NCI-H2227 treated with DMSO at 0.1 percent for 48 hours (cell line): ENCODE measurements at places on chromosomes 5 and 9.

DNA sequence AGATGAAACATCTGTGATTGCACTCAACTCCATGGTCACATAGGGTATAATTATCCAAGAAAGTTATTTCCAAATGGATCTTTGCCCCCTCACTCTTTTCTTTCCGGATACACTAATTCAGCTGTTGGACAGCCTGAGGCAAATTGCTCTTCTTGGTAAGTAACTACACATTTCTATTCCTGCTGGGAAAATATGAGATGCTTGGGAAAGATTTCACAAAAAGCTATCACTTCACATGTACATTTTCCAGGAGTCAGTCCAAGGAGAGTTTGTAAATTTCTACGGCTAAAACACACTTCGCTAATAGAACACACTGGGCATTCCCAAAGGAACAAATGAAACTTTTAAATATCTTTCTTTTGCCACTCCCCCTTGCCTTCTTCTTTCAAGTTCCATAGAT lies 123.0 kb upstream of the GRIA1 start:
- DNase-seq = peak; percentile 70

DNA sequence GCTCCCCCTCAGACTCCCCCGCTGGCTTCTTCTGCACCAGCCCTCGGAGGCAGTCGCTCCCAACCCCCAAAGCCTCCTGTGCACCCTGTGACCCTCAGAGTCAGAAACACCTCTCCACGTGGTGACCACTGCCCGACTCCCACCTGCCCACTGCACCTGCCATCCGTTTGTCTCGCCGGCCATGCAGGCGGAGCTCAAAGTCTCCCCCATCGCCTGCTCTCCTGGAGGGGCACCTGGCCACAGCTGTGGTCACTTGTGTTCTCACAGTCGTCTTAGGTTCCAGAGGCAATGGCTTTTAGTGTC lies 38.2 kb downstream of the MRPL36 start:
- no peak for DNase-seq

DNA sequence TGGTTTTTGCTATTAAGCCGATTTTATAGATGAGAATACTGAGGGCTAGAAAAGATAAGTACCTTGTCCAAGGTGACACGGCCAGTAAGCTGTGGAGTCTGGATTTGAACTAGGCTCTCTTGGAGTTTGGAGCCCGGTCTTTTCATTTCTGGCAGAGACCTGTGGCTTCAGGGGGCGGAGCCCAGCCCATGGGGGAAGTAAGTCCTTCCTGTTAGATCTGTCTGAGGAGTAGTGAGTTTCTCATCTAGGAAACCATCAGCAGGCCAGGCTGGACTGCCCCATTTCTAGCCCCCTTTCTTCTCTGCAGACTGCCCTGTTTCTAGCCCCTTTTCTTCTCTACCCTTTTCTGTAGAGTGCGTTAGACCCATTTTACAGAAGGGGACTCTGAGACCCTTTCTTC lies 521 bp upstream of the PTGS1 start:
- DNase-seq = no peak

DNA sequence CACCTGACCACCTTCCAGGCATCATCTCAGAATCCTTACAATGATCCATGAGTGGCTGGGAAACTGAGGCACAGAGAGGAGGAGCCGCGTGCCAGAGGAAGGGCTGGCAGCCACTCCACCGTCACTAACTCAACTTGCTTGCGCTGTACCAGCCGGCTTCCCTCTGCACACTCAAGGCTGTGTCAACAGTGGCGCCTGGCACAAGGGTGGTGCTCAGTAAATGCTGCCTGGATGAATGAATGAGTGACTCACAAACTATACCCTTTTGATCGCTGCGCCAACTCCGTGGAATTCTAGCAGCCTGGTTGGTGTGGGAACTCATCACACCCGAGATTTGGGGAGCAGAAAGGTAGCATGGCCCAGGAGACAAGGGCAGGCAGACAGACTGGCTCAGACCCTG lies 21.9 kb downstream of the PRRX2 start:
- DNase-seq = no peak

- DNase-seq = no peak
Observed at GRCh38 chr5:59790376-59790775, 103.2 kb downstream of the PDE4D start.

GRCh38 chr9:137041124-137041523 lies 4.9 kb downstream of the NPDC1 start:
- DNase-seq = peak; percentile 10

DNA sequence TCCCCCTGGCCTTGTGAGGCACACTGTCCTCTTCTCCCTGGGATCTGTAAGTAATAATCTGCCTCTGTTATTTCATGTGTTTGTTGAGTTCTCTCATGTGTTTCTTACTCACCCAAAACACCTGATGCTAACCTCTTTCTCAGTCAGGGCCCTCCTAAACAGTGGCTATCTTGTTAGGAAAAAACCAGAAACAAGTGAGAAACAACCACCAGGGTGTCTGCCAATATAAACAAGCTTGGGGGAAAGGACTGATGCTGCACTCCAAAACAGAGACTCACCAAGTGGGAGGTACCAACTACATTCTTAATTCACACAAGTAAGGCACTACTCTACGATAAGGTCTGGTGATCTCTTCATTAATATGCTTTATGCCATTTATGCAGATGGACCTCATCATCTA lies 564.4 kb downstream of the SEMA5A start:
- no peak for DNase-seq

DNA sequence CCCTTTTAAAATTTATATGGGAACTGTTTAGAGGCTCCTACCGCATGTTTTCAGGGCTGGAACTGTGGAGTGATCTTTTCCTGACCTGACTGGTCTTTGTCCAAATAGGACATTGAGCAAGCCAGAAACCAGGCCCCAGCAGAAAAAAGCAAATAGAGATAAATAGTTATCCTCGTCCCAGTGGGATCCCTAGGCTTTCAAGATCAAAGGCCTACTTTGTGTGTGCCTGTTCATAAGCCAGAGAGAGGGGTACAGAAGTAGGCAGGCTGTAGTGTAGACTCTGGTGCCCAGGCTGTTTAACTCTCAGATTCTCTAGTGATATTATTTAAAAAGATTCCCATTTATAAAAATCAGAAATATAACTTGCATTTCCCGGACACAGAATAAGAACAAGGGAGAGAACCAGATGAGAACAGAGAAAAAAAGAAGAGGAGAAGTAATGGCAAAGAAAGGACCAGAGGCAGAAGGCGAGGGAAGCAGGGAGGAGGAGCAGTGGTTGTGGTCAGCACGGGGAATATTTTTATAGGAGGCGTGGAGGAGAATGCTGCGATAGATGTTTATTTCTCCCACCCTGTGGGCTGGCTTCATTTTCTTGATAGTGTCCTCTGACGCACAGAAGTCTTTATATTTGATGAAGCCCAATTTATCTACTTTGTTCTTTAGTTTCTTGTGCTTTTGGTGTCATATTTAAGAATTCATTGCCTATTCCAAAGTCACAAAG lies 101.2 kb downstream of the AOPEP start:
- DNase-seq = no peak

DNA sequence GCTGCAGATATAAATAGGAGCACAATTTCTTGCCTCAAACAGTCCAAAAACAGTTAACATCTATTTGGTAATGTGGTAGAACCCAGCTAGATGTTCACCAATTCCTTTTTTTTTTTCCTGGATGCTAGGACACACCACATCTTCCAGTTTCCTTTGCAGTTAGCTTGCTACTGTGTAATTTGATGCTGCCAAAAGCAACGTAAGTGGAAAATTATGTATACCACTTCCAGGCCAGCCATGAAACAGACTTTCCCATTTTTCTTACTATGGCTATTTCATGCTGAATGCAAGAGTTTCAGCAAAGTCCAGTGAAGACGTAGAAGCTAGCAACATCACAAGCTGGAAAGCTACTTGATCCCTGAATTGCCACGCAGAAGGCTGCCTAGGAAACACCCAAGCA lies 667.2 kb downstream of the TLE1 start:
- no peak for DNase-seq

- no peak for DNase-seq
Observed at GRCh38 chr9:29198861-29199260, 1625.6 kb upstream of the C9orf72 start.

DNA sequence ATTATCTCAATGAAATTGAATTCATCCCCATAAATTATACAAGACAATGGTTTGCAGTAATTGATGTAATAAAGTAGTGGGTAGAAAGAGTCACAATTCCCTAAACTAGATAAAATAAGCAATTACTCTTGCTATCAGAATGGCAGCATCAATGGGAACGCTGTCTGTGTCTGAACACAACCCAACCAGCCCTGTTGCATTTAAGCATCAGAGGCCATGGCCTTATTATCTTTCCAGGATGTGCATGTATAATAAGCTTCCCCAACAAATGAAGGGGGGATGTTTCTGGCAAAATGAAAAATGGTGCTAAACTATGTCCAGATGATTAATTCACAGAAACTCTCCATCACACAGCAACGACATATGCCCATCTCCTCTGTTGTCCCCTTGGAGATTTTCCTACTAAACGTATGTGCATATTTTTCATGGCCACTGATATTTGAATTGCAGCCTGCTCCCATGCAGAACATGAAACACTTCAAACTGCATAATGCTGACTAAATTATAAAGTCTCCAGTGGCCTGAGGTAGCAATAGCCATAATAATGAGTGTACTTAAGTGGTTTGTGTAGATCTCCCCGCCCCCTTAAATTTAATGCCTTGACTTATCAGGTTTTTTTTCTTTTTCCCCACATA lies 306.9 kb upstream of the ADAMTS16 start:
- no peak for DNase-seq

DNA sequence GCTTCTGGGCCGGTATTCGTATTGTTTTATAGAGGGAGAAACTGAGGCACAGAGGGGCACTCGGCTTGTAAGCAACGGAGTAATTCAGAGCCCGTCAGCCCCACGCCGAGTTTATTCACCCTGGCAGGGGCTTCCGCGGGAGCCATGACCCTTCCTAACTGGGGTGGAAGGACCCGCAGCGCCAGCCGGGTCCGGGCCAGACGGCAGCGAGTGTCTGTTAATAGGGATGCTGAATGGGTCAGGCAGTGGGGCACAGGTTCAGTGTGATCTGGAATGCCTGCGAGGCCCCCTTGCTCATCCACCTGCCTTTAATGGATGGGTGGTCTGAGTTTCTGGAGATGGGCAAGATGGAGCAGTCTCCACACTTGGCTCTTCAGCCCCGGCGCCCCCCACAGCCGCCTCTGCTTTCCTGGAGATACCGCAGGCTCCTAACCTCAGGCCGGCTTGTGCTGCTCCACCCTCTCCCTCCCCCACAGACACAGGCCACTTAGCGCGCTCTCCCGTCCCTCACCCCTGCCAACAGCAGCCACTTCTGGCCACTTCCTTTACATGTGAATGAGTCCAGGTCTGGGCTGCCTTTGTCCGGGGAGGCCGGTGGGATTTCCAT lies 147.1 kb downstream of the ERCC6L2 start:
- DNase-seq = peak; percentile 43

DNA sequence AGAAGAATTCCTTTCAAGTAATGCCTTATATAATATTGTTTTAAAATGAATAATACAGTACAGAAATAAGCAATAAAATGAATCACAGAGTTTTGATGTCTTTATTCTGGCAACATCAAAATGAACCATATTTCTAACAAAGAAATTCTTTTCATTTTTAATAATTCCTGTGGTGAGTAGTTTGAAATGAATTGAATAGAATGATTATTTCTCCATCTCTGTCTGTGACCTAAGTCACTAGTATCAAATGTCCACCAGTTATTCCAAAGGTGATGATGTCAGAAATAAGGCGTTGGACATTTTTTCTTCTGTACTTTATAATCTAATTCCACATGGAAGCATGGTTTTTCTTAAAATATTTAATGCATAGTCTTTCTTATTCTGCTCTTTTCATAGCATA lies 106.2 kb downstream of the ADAMTSL1 start:
- no peak for DNase-seq

DNA sequence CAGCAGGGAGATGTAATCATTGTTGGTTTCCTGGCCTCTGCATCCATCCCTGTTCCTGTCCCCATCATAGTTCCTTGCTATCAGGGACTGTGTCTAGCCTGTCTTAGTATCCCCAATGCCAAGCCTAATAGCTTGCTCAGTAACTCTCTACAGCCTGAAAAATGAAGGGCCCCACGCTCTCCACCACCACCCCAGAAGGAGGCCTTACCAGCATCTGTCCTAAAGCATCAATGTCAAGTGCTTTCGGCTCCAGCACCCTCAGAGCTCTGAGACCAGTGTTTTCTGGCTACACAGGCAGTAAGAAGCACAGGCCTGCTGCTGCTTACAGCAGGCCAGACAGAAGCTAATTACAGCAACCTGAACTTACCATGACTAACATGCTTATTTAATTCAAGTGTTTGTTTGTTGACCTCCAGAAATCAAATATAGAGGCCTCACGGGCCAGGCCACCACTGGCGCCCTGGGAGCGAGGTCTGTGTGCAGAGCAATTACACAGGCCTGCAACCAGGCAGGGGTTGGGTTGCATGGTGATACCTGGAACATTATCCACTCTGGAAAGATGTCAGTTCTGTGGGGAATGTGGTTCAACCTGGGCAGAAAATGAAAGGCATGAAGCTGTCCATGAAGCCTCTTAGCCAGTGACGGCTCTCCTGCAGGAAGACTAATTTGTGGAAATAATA lies 124.3 kb downstream of the SLC1A3 start:
- no peak for DNase-seq

DNA sequence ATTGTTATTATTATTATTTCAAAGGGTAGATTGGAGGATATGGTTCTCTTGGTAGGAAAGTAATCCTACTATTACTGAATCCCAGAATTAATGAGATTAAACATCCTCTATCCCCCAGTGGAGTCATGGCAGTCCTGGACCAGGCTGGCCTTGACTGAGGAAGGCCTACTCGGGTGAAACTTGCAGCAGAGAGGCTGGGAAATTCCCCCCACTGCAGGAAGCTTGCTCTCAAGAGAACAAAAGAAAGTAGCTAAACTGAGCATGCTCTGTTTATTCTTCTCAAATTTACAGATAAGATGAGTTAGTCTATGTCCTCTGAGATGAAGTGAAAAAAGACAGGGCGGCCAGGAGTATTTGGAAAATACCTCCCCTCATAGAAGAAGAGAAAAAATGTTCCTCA lies 233.9 kb upstream of the RPS23 start:
- no peak for DNase-seq

GRCh38 chr9:84759300-84759750 lies 89.8 kb downstream of the NTRK2 start:
- DNase-seq = no peak

- no peak for DNase-seq
Observed at GRCh38 chr5:102857076-102857818, 102.1 kb downstream of the PAM start.

DNA sequence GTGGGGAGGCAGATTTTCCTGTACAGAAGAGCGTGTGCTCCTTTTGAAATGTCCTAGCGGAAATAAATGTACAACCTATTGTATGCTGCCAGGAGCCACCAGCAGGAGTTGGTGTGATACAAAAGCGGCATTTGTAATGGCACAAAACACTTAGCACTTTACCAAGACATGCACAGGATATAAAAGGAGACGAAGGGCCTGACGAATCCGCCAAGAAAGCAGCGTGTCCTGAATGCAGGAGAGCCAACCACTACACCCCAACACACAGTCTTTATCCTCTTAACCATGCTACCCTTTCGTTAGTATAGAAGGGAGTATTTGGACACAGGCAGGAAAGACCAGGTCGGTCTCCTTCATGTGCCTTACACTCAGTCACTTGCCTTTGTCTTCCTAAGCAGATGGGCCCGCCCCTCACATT lies 218.1 kb downstream of the TRIM32 start:
- peak; percentile 61 for DNase-seq
